Stimulated activated CD8-positive, alpha-beta memory T cell treated with anti-CD3 and anti-CD28 coated beads, Interleukin-2, amount 100 ng/mL, for 1 hour (primary cell): ENCODE measurements at places on chromosomes 2 and 18.

- no peak for DNase-seq
Measured at GRCh38 chr2:85601771-85602475, 575 bp downstream of the TMEM150A start.

DNA sequence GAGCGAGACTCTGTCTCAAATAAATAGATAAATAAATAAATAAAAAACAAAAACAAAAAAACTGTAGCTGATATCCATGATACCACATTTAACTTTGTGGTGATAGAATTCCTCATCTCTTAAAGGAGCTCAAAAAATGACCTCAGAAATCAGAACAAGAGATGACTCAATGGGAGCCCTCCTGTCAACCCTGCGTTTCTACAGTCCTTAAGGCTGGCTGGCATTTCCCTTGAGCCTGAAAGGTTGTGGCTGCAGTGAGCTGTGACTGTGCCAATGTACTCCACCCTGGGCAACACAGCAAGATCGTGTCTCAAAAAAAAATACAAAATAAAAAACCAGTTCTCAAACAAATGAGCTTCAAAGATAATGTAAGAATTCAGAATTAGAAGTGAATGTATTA, 40.4 kb downstream of the CHST9 start:
- no peak for DNase-seq

DNA sequence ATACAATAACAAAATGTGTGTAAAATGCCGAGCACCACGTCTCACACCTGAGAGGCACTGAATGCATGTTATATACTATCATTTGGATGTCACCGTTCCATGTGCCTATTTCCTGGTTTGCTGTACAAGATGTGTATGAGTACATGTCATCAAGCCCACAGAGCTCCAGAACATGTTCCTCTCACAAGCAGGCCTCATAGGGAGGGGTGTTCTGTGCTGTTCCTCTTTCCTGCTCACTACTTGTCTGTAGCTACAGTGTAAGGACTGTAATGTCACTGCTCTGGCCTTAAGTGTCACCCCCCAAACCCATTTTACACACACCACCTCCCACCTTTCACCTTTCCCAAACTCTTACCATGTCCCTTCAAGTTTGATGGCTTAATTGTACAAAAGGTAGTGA, 1.8 kb downstream of the AFF3 start:
- no peak for DNase-seq

GRCh38 chr2:124025891-124026434, 876 bp downstream of the CNTNAP5 start:
- DNase-seq = no peak

DNA sequence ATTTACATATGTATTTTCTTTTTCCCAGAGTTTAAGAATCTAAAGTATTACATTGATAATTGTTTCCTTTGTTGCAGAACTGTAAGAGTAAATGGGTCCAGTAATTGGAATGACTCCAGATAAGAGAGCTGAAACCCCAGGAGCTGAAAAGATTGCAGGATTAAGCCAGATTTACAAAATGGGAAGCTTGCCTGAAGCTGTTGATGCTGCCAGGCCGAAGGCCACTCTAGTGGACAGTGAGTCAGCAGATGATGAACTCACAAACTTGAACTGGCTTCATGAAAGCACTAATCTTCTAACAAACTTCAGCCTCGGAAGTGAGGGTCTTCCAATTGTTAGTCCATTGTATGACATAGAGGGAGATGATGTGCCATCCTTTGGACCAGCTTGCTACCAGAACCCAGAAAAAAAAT, 183.8 kb upstream of the STON1 start:
- no peak for DNase-seq

GRCh38 chr2:48510329-48510728, 19.6 kb upstream of the STON1 start:
- DNase-seq = no peak

DNA sequence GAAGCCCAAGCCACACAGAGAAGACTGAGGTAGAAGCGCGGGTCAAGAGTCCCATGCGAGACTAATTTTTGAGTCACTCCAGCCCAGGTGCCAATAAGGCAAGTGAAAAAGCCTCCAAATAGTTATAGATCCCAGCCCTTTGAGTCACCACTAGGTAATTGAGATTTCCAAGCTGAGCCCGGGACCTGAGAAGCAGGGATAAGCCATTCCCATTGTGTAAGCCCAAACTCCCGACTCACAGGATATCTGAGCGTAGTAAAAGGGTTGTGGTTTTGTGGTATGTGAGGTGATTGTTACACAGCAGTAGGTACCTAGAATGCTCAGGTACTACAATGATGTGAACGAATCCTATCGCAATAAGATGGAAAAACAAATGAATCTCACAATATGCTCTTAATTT, 560.7 kb downstream of the DSC3 start:
- no peak for DNase-seq

DNA sequence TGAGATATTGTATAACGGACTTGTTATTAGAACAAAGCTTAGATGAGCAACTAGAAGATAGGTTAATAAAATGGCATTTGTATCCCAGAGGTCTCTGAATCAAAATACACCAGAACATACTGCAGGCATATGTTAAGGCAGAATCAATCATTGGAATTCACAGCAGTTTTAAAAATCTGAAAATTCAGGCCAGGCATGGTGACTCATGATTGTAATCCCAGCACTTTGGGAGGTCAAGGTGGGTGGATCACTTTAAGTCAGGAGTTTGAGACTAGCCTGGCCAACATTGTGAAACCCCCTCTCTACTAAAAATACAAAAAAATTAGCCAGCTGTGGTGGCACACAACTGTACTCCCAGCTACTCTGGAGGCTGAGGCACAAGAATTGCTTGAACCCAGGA, 405.2 kb downstream of the ZEB2 start:
- no peak for DNase-seq

GRCh38 chr2:108266218-108266617, 22.5 kb upstream of the SULT1C2 start:
- no peak for DNase-seq

DNA sequence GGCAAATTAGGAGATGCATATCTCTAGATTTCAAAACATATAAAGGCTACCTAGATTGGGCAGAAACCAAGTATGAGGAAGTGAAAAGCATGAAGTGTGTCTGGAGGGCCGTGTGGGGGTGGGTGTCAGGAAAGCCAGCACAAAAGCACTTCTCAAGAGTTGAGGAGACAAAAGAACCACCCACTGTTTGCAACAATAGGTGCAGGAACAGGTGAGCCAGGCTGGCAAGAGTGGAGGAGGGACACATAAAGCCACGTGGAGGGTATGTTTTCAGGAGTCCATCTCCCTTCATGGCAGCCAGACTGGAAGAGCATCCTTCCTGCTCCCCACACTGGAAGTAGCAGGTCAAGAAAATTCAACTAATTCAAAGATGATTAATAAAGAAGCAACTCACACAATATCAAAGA, 96.4 kb downstream of the CERS6 start:
- no peak for DNase-seq

DNA sequence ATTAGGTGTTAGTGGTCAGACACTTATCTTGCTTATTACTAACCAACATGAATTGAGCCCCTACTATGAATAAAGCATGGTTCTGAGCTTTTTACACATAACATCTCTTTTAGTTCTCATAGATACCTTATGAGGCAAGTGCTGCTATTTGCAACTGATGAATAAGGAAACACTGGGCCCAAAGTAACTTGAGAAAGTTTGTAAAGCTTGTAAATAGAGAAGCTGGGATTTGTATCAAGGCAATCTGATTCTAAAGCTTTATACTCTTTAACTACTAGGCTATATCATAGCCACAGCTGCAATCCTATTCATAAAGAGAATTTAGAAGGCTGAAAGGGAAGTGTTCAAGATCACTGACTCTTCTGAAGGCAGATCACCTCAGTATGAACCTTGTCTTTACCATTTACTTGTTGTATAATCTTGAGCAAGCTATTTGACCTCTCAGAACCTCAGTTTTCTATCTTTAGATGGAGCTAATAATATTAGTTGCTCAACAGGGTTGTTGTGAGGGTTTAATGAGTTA, 60.4 kb downstream of the ABCB11 start:
- no peak for DNase-seq

- DNase-seq = no peak
Measured at GRCh38 chr18:50143886-50144285, 51.1 kb downstream of the MYO5B start.

- no peak for DNase-seq
Measured at GRCh38 chr2:205679410-205680009, 2.8 kb upstream of the NRP2 start.

GRCh38 chr2:42934580-42935186, 142.3 kb upstream of the HAAO start:
- DNase-seq = no peak

- DNase-seq = no peak
Measured at GRCh38 chr2:72630767-72631166, 195.1 kb downstream of the EXOC6B start.

- DNase-seq = no peak
Measured at GRCh38 chr2:151033271-151034248, 228.1 kb downstream of the RBM43 start.
